ENCODE measurements at places on chromosomes 2 and 18. TPM values are rescaled to one million over a fixed set of nuclear protein-coding genes. Genes with fewer than 3 reads are reported as not detected.

- no peak for DNase-seq
Observed at GRCh38 chr2:61356958-61357350, 113.9 kb downstream of the USP34 start.

- no peak for DNase-seq
Observed at GRCh38 chr18:76398295-76398694, 96.7 kb downstream of the ZNF516 start.

GRCh38 chr2:239777219-239777618 is 247.9 kb downstream of the NDUFA10 start:
- DNase-seq: no peak

- no peak for DNase-seq
Observed at GRCh38 chr18:40075616-40076015, 1879.4 kb upstream of the PIK3C3 start.

- DNase-seq: no peak
Observed at GRCh38 chr2:83661711-83662110, 797.4 kb downstream of the SUCLG1 start.

Gene ZSWIM2
- not detected for total RNA-seq

Gene EN1
- not detected for total RNA-seq

Gene KLHL41
- 0.46 TPM for total RNA-seq

Gene PLEKHH2
- 2.2 TPM for total RNA-seq
